ENCODE measurements at places on chromosomes 7 and 10.

DNA sequence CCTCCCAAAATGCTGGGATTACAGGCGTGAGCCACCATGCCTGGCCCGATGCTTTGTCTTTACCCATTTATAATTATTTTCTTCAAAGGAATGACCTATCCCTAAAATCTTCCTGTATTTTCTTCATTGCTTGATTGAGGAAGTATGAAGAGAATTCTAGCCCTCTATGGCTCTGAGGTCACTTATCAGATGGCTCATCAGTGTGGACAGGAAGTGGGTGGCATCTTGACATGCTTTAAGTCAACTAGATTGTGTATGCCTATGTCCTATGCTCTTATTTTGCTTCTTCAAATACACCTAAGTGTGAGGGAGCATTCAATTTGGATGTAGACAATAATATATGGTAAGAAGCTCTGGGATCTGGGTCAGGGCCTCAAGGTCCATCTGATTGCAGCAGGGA lies 1020.5 kb downstream of the LRMDA start:
- no peak for DNase-seq

- no peak for DNase-seq
These were observed 4.7 kb upstream of the PWWP2B start for GRCh38 chr10:132392184-132392800.

DNA sequence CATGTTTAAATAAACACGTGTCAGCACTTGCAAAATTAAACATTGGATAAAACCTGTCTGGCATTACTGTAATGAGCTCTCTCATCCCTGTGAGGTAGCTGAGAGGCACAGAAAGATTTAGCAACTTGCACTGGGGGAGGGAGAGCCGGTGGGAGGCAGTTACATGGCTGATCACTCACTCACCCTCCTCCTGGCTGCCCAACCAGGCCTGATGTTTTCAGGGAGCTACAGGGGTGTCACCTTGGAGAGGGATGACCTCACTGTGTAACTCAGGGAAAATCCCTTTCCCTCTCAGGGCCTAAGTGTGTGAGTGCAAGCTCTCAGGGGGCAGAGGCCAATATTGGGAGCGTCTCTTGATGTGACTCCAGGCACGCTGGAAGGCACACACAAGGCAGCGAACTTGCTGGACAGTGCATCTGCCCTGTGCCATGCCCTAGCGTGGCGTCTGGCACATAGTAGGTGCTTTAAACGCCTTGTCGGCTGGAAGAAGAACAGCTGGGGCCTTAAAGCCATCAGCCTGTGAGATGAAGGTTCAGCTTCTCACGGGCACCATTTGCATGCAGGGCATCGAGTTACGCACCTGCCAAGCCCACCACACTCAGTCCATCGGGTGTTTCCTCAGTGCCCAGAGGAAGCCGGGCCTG lies 51.1 kb downstream of the ELFN1 start:
- DNase-seq: no peak

DNA sequence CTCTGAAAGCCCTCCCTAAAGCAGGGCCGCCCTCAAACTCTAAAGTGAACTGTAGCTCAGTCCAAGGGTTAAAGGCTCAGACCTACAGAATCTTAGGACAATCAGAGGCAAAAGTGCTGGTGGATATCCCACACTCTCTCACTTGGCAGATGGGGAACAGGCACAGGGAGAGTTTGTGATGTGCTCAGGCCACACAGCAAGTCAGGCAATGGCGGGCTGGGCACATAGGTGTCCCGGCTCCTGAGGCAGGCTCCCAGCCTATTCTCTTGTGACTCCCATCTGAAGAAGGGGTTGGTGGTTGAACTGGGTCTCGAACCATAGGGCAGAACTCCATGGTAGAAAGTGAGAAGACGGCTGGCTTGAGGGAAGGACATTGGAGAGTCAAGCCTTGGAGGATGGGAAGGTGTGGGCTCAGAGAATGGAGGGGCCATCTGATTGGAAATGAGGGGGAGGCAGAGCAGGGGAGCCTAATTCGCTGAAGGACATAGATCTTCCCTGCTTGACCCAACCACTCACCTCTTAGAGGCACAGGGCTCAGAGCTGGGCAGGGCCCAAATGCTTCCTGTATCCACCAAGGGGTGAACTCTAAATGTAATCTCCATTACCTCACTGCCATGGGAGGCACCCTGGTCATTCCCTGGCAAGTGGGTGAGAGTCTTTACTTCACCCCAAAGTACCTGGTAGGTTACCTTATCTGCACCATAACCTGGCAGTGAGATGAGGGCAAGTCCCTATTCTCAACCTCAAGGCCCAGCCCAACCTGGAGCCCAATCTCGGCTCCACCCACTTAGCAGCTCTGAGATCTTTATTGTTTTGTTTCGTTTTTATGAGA lies 4.9 kb upstream of the ZMIZ1 start:
- DNase-seq: peak; percentile 35

DNA sequence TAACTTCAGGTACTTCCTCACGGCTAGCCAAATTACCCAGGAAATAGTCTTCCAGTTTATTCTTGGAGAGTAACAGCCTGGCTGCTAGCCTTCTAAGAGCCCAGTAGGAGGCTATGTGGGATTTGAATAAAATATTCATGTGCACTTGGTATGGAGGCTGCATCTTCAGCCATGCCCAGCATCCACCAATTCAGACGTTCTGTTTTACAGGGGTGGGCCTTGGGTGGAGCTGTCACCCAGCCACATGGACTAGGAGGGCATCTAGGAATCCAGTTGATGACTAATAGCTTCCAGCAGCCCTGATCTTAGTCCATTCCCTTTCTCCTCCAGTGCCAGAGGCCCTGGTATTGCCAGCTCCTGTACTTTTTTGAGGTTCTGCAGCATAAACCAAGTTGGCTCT lies 66.3 kb upstream of the ZRANB1 start:
- no peak for DNase-seq

DNA sequence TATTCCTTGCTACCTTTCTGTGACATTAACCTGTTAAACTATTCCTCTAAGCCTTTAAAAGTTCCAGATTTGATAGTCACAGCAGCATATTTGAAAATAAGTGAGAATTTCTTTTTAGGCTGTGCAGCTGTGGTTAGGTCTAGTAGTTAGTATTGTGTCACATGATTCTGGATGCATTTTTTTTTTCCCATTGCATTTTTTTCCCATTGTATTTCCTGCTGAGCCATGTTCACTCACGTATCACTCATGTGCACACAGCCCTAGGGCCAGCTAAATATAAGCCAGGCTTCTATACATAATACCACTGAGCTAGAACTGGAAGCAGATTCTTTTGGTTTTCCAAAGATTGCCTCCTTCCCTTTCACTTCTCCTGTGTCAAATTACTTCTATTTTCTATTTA lies 37.4 kb downstream of the DNAJC9 start:
- no peak for DNase-seq

DNA sequence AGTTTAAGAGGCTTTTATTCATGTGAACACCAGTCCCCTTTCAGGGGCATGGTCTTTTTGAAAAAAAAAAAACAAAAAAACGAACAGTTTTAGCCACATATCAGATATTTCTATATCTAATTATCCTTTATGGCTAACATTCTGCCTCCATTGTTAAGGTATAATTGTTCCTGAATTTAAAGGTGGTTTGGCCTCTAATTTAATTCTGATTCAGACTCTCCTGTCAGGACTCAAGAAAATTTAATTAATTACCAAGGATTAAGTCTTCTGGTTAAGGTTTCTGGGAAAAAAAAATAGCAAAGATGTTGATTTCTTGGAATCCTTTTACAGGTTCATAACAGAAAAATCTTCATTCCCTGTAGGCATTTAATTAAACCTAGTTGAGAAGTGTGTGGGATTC lies 27.4 kb downstream of the COL1A2 start:
- DNase-seq: no peak

- no peak for DNase-seq
These were observed 52.2 kb upstream of the KMT2E start for GRCh38 chr7:104961821-104962220.

GRCh38 chr7:71132127-71132376 lies at the start of gene GALNT17:
TSS of gene GALNT17 (plus strand) at chr7:71132144.
- no peak for DNase-seq

GRCh38 chr10:124062390-124062789 lies 31.0 kb downstream of the CHST15 start:
- no peak for DNase-seq

- DNase-seq: peak; percentile 36
These were observed 871 bp downstream of the SPOCK2 start for GRCh38 chr10:72087392-72087968.

GRCh38 chr10:124164264-124164663 lies 70.9 kb upstream of the CHST15 start:
- DNase-seq: no peak

GRCh38 chr10:47169581-47169980 lies 130.4 kb upstream of the GDF10 start:
- DNase-seq: no peak

- no peak for DNase-seq
These were observed 11.5 kb upstream of the AKR1B10 start for GRCh38 chr7:134515569-134516468.

GRCh38 chr7:126163647-126164046 lies 1089.1 kb downstream of the GRM8 start:
- no peak for DNase-seq

- DNase-seq: no peak
These were observed 110.8 kb downstream of the JAZF1 start for GRCh38 chr7:28069807-28070206.

DNA sequence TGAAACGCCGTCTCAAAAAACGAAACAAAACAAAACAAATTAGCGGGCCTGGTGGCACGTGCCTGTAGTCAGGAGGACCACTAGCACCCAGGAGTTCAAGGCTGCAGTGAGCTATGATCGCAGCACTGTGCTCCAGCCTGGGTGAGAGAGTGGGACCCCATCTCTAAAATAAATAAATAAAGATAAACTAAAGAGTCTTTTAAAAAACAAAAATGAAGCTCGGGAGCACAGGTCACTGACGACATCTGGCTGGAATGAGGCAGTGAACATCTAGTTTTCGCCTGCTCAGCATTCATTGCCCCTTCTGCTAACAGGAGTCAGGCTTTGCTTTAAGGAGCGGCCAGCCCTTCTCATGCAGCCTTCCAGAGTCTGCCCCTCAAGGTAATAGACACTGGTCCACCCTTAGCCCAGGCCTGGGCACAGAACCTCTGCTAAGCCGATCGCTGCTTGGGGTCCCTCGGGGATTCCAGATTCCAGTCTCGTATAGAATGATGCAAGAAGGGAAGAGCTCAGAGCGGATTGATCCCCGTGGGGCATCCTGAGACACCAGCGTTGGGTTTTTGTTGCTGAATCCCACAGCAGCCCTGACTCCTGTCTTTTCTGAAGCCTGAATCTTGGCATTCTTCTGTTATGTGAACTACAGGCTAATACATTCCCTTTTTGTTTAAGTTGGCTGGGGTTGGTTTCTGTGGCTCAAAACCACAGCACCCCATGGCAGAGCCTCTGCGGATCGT lies 14.2 kb upstream of the FOXK1 start:
- no peak for DNase-seq

GRCh38 chr7:133629701-133630100 lies 376.8 kb downstream of the EXOC4 start:
- DNase-seq: no peak

GRCh38 chr7:70390251-70390650 lies 741.7 kb upstream of the GALNT17 start:
- no peak for DNase-seq

DNA sequence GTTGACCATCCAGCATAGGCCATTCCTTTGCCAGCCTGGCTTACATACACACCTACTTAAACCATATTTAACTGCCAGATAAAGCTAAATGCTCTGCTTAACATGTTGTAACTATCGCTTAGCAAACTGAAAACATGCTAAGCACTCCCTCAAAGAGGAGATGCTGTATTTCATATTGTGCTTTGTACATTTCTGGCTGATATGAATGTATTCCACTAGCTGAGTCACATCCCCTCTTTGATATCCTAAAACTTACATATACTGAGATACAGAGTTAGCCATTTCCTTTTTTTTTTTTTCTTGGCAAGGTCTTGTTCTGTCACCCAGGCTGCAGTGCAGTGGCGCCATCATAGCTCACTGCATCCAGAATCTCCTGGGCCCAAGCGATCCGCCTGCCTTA lies 99.4 kb downstream of the TPST1 start:
- no peak for DNase-seq

GRCh38 chr10:43120929-43121314 lies 17.3 kb upstream of the CSGALNACT2 start:
- peak; percentile 78 for DNase-seq

GRCh38 chr10:59036311-59037017 lies 140.0 kb upstream of the PHYHIPL start:
- DNase-seq: no peak

GRCh38 chr7:117564080-117564479 lies 84.3 kb downstream of the CFTR start:
- DNase-seq: no peak

DNA sequence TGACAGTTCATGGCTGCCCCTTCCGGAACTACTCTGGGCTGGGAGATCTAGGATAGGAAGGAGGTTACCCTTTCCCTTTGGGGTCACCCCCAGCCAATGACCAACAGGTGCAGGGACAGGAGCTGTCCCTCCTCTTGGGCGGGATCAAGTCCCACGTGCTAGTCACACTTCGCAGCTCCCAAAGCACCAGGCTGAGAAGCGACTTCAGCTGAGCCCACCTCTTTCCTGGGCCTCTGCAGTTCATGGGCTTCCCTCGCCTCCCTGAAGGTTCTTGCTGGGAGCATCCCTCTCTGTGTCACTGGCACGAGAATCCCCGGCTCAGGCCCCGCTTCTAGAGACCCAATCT lies 115.5 kb downstream of the FAM53B start:
- no peak for DNase-seq

DNA sequence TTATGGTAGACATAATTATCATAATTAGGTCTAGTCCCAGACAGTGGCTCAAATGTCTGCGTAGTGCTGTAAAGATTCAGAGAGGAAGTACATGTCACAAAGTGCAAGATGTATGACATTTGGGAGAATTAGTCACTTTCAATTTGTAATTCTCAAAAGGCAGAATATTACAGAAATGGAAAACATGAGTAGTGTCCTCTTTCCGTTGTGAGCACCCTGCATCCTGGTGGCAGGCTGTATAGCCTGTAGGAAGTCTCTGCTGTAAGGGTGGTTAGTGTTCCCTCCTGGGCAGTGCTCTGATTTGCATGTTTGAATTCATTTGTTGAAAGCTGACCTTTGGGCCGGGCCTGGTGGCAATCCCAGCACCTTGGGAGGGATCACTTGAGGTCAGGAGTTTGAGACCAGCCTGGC lies 17.0 kb downstream of the CDK14 start:
- DNase-seq: no peak

- no peak for DNase-seq
These were observed 2.1 kb downstream of the TRDMT1 start for GRCh38 chr10:17199351-17199804.

DNA sequence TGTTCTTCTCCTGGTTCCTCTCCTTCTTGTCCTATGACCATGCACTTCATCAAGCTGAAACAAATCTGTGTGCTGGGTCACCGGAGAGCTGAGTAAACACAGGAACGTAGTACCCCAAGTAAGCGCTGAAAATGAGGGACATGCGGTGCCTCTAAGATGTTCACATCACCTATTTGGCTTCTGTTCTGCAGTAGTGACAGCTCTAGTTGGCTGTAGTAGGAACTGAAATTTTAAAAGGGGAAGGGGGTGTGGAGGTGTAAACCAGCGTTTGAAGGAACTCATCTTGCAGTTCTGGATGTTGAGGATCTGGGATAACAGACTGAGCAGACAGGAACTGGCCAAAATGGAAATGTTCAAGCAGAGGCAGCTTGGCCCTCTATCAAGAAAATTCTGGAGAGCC lies 85.2 kb downstream of the WNT2 start:
- DNase-seq: no peak
